COLO829 (cell line): ENCODE measurements at places on chromosomes 5 and 9.

DNA sequence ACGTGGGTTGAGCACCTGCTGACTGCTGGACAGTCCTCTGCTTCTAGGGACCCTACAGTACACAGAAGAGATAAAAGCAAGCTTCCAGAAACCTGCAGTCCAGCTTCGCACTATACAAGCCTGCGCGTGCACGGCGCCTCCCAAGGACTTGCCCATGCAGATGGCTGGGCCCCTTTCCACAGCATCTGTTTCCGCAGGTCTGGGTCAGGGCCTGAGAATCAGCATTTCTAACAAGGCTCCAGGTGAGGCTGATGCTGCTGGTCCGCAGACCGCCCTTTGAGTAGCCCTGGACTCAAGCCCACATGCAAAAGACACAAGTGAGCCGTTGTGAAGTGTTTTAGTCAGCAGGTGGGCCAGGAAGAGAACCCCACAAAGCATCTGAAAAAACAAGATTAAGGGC lies 133.1 kb downstream of the HSD17B3 start:
- DNase-seq = no peak

GRCh38 chr5:59341760-59342159 lies 551.8 kb downstream of the PDE4D start:
- DNase-seq = no peak

DNA sequence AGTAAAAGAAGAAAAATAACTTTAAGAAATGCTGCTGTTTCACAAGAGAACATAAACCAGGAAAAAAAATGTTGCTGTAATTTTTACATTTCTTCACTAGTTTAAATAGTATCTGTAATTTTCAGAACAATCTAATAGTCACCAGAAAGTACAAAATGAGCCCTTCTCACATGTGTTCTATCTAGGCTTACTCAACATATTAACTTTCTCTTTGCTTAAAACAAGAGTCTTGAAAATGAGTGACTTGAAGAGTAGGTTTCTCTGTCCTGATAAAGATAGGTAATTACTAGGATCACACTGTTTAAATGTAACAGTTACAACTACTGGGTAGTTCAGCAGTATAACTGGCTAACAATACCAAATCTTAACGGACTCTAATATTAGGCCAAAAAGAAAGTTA lies 37.5 kb downstream of the CLINT1 start:
- DNase-seq = no peak

GRCh38 chr9:135410831-135411473 lies 68.6 kb upstream of the PPP1R26 start:
- DNase-seq = no peak

DNA sequence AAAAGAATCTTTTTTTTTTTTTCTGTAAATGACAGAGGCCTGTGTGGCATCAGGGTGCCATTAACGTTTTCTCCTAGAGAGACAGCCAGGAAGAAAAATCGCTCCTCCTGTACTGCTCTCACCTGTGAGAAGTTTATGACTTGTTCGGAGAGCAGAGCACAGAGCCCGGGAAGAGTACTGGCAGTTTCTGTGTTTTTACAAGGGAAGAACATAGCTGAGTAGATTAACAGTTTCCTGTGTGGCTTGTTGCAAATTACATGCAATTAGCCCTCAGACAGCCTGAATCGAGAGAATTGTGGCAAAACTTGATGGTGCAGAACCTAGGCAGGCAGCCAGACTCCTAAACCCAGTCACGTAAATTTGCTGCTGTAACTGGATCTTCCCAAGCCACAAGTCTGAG lies 32.1 kb downstream of the PRKACG start:
- no peak for DNase-seq

DNA sequence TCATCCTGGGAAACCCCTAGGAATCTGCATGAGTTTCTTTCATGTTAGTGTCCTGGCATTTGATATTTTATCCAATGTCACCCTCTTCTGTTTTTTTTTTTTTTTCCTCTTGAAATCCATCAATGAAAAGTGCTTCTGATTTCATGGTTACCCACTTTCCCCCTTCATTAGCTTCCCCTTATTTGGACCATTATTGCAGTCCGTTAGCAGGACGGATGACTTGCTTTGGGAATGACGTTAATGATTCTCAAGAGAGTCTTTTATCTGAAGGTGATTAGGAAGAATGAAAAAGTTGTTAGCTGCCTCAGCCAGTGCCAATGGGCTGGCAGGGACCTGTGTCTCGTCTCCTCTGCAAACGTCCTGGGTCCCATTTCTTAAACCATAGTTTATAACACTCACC lies 134.7 kb downstream of the SEMA6A start:
- DNase-seq = no peak

DNA sequence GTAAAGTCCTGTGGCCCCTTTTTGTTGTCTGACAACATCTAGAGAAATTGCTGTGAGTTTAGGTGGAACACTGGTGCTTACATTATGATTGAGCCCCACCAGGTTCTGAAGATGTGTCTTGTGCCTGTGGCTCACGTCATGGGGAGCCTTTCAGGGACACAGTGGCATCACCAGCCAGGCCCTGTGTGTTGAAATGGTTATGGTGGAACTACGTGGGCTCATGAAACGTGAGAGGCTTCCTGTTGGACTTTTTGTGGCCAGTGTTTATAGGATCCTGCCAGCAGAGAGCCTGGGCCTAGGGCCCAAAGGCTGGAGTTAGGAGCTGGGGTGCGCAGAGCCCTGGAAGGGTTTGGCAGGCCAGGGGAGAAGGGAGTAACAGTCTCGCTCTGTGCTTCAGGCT lies 46.8 kb downstream of the TENT4A start:
- no peak for DNase-seq

DNA sequence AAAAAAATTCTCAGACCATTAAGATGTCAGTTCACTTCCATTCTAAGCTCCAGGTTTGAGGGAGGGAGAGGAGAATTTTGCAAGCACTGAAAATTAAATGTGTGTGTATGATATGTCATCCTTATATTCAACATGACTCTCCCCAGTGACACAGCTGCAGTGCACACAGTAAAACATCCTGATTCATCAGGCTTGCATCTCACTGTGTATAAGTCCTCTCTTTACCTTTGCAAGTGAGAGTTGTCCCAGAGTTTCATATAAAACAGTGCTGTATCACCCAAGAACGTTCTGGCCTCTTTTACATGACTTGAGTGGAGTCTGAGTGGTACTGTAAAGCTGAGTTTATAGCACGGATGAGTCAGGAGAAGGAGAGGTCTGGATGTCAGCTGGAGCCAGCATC lies 50.0 kb downstream of the DMRT2 start:
- no peak for DNase-seq

DNA sequence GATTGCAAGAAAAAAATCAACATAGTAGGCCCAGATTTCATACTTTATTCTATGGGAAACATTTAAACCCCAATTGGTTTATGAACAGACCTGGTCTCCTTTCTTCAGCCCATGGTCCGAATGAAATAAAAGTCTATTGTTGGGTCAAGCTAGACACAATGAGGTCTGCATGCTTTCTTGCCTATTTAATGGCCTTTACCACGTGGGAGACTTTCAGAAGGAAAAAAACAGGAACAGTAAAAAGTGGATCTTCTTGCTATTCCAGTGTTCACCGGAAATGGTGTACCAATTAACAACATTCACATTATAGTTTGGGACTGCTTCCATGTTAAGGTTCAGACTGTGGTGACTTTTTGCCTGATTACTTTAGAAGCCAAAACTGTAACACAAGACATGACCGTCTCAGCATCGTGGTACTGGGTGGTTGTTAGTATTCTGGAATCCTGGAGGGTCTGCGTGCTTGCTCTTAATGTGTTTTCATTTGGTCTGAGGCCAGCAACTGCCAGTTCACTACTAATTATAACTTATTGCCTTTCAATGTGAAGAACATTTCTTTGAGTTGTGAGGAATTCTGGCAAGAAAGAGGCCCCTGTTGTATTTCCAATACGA lies 85.4 kb upstream of the PRRC1 start:
- DNase-seq = no peak

DNA sequence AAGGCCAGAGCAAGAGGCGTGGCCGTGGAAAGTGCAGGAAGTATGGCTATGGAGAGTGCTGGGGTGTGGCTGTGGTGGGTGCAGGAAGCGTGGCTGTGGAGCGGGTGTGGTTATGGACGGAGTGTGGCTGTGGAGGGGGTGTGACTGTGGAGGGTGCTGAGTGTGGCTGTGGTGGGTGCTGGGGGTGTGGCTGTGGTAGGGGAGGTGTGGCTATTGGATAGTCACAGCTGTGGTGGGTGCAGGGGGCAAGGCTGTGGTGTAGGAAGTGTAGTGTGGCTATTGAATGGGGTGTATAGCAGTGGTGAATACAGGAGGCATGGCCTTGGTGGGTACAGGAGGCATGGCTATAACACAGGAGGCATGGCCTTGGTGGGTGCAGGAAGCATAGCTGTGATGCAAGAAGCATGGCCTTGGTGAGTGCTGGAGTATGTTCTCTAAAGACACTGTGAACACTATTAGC lies 40.8 kb upstream of the SPATA31C2 start:
- DNase-seq = no peak

DNA sequence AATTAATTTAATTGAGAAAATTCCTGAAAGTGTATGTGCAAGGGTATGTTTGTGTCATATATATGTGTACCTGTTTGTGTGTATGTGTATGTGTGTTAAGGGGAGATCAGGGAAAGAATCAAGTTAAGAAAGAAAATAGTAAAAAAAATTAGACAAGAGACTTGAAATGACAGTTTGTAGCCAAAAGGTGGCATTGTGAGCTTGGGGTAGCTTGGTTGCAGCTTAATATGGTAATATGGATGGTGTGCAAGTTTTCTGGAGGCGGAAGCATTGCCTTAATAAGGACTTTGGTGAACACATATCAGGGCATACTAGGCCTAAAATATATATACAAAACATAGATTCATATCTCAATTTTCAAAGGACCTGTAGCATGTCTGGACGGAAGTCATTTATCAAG lies 129.9 kb downstream of the INSYN2B start:
- no peak for DNase-seq

GRCh38 chr9:93645921-93646639 lies 69.7 kb downstream of the PHF2 start:
- DNase-seq = no peak

- DNase-seq = no peak
Observed at GRCh38 chr9:72935595-72935994, 17.3 kb downstream of the ALDH1A1 start.

DNA sequence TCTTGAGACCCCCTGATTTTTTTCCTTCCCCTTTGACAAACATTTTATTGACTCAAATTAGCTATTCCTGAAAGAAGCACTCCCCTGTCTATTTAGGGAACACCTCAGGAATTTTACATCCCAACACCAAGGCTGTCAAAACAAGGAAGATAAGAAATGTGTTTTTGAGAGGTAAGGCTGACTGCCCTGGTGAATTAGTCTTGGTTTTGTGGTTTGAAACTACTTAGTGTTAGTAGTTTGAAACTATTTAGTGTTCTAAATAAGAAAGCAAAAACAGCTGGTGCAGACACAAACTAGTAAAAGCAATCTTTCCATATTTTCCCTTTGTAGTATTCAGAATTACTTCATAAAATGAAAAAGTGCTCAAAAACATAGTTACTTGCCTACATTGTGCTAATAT lies 120.7 kb downstream of the PCSK1 start:
- no peak for DNase-seq

DNA sequence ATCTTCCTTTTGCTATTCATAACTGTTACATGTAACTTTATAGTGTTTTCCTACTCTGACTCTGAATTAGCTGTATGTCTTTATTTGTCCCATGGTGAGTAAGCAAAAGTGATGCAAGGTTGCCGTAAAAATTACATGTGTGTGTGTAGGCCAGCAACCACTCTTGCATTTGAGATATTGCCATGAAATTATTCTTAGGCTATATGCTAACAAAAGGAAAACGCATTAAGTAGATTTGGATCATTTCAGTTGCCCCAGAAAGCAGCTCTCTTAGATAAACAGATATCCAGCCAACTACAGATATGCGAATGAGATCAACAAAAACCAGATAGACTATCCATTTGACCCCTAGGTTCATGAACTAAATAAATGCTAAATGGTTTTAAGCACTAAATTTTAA lies 73.6 kb downstream of the CYLC2 start:
- no peak for DNase-seq

DNA sequence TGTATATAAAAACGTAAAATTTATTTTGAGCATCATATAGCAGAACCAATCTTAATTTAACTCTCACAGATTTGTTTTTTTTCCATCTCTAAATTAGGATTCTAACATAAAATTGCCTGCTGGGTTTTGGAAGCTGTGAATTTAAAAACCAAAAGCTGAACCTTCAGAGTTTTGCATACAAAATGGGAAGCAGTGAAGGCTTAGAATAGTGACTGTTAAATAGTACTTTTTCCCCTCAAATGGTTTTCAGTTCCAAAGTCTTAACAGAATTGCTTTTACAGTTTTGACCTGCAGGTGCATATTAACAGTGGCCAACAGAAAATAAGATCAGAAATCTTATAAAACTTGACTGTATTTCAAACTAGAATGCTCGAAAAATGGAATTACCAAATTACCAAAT lies 55.1 kb upstream of the LVRN start:
- no peak for DNase-seq

- no peak for DNase-seq
Observed at GRCh38 chr9:1951446-1951845, 63.7 kb upstream of the SMARCA2 start.

DNA sequence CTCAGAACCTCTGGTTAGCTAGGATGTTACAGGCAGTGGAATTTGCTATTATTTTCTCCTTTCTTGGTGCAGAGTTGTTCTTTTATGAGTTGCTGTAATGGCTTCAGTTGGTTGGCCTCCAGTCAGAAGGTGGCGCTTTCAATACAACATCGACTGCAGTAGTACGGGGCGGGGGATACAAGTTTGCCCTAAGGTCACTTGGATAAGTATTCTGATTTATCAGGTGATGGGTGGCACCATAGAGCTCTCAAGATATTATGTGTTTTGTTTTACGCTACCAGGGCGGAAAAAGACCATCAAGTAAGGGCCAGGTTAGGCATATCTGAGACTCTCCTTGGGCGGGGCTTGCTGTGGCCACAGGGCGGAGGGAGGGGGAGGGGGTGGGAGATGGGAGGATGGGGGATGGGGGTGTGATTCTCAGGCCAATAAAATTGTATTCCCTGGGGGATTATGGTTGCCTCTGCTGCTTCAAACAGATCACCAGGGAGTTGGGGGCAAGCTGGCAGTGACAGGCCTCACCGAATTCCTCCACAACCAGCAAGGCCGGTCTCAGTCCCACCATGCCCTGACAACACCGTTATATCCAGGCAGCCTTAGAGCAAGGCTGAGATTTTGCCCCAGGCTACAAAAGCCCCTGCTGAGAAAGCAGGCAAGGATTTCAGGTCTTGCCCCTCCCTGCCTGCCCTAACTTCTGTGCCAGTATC lies 15.9 kb upstream of the RNF38 start:
- DNase-seq = no peak

GRCh38 chr9:136204838-136205706 lies at the start of gene LHX3:
LHX3 (minus strand) TSS chr9:136205128; CDS start chr9:136205012, 116 bp downstream.
- peak; percentile 39 for DNase-seq

- no peak for DNase-seq
Observed at GRCh38 chr5:113778147-113778546, 264.7 kb downstream of the YTHDC2 start.

GRCh38 chr9:130654879-130655278 lies 9.5 kb upstream of the PRDM12 start:
- DNase-seq = no peak

GRCh38 chr9:72600671-72601070 lies 79.3 kb downstream of the TMC1 start:
- no peak for DNase-seq
